Lung microvascular endothelial cell (primary cell): ENCODE measurements at places on chromosomes 7 and 10. TPM values are rescaled to one million over a fixed set of nuclear protein-coding genes. Genes with fewer than 3 reads are reported as not detected.

Gene HACD1
- 17.5 and 23.1 TPM in 2 replicates for total RNA-seq

Gene FBXL15
- total RNA-seq: 4.8 and 6.3 TPM in 2 replicates

DNA sequence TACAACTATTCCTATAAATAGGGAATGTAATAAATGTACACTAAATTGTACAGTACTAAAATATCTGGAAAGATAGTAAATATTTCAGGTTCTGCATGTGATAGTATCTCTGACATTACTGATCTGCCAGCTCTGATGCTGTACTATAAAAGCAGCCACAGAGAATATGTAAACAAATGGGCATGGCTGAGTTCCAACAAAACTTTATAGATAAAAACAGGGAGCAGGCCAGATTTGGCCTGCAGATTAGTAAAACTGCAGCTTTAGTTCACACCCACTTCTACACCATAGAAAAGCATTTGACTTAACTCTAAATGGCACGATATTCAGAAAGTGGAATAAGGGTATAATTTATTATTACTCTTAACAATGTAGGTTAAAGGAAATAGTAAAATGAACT lies 18.8 kb upstream of the TLL2 start:
- DNase-seq: peak; percentile 74

Gene NT5C2
- total RNA-seq: 40.3 and 54.4 TPM in 2 replicates

DNA sequence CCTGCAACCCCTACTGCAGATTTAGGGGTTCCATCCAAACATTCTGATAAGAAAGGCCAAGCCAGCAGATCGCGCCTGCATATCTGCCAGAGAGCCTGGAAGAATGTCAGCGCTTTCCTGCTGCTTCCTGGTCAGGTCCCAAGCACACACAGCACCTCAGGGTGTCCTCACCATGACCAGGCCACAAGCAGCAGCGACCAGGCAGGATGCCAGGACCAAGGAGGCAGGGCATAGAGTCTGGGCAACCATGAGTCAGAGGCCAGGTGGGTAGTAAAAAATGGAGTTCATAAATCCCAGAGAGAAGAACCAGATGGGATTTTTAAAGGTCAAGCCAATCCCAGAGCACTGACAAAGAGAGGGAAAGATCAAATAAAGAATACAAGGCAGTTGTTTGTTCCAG lies 5.5 kb upstream of the FAM131B start:
- DNase-seq: no peak

DNA sequence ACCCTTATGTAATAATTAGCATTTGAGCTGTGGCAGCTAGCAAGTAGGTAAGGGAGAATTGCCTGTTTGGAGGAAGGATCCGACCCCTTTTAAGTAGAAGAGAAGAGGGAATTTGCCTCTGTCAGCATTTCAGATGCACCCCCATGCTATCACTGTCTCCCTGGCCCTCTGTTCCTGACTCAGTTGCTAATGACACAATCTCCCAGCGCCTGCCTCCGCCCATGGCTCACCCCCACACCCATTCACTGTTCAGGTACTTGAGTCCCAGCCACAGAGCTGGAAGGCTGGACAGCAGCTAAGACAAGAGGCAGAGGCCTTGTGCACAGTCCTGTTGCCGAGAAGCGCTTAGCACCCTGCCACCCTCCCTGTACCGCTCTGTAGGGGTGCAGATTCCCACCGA lies 512.3 kb upstream of the GALNT17 start:
- no peak for DNase-seq
